ENCODE measurements at places on chromosomes 3 and 15.
A peak's percentile ranks its signal among the peaks of the same experiment; 100 is the strongest.

DNA sequence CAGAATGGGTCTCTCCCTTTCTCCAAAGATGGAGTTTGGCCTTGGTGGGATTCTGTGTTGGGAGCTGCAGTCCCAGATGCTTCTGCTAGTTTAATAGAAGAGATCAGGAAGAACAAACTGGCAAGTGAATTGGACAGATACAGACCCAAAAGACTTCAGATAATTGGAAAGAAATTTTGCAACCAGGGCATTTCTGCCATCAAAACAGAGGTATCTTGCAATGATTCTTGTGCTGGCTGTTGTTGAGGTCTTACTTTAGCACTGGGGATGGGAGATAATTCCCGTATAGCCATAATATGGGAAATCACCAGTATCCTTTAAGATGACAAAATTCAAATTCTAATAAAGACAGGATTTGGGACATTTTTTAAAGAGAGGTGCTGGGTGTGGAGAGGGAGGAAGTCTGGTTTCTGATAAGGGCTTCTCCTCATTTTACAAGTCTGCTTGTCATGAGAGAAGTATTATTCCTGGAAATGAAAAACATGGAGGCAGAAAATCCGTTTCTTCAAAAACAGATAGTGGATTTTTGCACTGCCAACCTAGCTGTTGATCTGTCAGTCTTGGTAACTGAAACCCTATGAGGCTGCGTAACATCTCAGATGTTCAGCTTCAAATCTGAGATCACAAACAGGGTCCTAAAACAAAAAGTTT is 40.1 kb downstream of the FNDC3B start:
- no peak for DNase-seq

- DNase-seq = peak; percentile 93
These were observed 842 bp downstream of the PCCB start for GRCh38 chr3:136250903-136251460.

DNA sequence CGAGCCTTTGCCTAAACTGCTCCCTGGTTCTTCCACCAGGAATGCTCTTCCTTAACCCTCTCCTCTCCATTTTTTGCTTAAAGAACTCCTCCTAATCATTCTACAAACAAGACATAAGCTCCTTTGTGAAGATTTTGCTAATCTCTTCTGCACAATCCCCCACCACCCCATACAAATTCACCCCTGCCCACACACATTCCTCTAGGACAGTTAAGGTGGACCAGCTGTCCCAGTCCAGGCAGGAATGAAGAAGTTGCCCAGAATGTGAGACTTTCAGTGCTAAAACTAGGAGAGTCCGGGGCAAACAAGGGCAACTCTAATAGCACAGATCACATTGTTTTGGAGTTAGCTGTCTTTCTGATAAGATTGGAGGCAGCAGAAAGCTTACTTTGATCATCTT is 13.9 kb upstream of the FAM174B start:
- DNase-seq = no peak

DNA sequence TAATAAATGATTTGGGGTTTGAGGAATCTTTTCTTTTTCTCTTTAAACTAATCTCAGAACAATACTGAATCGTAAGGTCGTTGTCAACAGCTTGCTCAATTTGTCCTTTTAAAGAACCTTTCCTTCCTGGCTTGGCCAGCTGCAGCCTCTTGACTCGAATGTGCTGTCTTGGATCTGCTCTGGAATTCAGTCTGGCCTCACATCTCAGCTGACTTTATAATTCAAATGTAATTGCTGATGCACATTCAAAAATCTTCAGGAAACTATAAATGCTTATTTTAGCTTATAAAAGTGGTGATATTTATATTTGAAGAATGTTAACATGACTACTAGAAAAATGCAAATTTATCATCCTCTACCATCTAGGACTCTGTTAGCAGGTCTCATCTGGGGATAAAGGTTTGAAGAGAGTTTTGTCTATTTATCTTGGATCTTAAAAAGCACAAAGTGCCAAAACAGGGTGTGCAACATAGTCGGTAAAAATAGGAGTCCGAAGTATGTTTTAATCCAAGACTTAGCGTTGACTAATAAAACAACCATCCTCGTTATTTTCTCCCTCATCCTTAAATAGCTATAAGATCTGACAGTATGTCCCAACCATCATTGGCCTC is 1035.2 kb downstream of the MCTP2 start:
- DNase-seq = no peak

DNA sequence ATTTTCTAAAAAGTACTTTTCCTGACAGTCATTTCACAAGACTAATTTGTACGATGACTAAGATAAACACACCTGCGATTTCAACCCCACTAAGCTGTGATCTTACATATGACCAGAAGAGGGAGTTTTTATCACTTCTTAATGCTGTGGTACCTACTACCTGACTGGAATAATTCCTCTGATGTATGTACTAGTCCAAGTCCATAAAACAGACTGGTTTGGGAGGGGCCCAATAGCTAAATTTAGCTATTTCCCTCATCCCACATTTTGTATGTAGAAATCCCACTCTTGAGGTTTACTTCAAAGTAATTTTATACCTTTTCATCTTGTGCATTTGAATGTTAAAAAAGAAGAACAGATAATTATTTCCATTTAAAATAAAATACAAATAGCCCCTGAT is 49.7 kb upstream of the SCAANT1 start:
- DNase-seq = peak; percentile 41

GRCh38 chr3:11230832-11231231 is 41.4 kb upstream of the ATG7 start:
- DNase-seq = no peak

- no peak for DNase-seq
These were observed 101.8 kb downstream of the SEMA5B start for GRCh38 chr3:122925756-122926155.

DNA sequence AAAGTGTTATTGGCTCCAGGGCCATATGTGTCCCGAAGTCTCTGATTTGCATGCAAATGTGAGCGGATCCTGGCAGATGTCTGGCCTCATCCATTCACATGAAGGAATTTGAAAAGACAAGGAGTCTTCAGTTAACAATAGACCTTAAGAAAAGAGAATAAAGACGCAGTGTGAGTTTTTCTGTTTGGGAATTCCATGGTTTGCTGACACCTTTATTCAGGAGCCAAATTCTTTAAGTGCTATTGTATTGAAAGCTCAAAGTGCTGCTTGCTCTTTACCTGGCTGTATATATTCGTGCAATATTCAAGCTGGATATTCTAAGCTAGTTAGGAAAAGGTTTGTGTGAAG is 2.2 kb downstream of the LRRN1 start:
- DNase-seq = no peak

DNA sequence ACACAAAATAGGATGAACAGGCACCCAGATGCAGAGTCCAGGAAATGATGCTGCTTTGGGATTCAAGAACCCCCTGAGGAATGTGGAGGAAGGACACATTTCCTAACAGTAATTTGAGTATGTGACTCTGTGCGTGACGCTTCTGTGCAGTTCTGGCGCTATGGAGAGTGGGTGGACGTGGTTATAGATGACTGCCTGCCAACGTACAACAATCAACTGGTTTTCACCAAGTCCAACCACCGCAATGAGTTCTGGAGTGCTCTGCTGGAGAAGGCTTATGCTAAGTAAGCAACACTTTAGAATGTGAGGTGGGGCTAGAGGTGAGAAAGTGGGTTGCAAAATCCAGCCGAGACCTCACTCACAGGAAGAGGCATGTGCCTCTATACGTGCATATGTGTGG is 28.3 kb downstream of the CAPN3 start:
- DNase-seq = no peak

DNA sequence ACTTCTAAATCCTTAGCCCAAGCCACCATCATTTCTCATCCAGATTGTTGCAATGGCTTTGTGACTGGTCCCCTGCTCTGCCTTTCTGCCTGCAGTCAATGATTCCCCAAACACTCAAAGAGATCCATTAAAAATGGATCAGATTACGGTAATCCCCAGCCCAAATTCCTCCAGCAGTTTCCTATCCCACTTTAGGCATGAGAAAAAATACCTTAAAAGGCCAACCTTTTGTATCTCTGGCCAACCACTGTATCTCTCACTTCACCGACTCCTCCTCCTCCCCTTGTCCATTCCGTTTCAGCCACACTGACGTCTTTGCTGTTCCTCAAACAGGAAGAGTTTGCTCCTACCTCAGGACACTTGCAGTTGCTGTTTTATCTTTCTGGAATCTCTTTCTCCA is 20.9 kb upstream of the IL1RAP start:
- DNase-seq = no peak

DNA sequence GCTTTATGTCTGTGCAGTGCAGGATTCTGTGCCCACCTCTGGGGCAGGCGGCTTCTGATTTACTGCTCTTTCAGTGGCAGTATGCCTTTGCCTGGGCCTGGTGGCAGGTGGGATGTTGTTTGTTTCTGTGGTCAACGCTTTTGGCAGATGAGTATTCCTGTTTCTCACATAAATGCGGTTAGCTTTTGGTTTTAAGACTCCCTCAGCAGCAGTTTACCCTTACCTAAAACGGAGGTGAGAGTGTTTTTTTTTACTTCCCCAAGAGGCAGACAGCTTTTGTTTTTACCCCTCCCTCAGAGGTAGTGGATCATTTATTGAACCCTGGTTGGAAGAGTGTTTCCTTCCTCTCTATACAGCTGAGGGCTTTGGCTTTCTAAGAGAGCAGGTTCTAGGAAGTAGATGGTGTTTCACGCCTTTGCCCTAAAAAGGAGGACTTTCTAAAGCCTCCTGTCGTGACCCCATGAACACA is 134.1 kb upstream of the PLSCR5 start:
- DNase-seq = no peak

DNA sequence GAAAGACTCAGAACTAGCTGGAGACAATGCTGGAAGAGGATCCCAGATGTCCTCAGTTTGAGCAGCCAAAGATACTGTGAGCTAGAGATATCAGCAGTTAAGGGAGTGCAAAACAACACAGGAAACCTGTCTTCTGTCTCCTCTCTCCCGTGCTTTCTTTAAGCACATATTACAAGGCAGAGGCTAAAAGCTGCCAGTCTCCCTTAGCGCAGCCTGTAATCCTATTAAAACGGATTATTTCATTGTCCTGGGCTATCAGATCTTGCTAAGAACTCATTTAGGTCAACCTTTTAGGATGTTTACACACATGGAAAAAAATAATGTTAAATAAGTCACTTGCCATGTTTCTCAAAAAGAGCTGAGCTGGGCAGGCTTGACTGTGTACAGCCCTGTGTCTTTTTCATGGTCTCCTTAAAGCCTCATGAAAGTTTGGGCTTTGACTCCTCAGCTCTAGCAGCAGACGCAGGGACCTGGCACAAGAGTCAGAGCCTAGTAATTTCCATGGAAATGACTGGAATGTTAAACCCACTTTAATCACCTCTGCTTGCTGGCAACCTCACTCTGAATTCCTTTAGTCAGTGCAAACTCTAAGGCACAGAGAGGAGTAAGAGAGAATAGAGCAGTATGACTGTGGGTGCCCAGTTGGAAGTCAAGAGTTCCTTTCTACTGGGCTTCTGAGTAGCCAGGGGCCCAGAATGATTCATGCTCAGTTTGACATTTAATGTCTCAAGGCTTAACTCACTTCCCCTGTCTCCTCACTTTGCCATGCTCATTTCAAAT is 491.9 kb downstream of the NTRK3 start:
- no peak for DNase-seq

- DNase-seq = no peak
These were observed 30.3 kb upstream of the PTX3 start for GRCh38 chr3:157406394-157406793.

GRCh38 chr15:36988947-36989346 is 111.4 kb downstream of the MEIS2 start:
- no peak for DNase-seq

GRCh38 chr15:66252685-66253417 is 699 bp downstream of the MEGF11 start:
- DNase-seq = peak; percentile 45

DNA sequence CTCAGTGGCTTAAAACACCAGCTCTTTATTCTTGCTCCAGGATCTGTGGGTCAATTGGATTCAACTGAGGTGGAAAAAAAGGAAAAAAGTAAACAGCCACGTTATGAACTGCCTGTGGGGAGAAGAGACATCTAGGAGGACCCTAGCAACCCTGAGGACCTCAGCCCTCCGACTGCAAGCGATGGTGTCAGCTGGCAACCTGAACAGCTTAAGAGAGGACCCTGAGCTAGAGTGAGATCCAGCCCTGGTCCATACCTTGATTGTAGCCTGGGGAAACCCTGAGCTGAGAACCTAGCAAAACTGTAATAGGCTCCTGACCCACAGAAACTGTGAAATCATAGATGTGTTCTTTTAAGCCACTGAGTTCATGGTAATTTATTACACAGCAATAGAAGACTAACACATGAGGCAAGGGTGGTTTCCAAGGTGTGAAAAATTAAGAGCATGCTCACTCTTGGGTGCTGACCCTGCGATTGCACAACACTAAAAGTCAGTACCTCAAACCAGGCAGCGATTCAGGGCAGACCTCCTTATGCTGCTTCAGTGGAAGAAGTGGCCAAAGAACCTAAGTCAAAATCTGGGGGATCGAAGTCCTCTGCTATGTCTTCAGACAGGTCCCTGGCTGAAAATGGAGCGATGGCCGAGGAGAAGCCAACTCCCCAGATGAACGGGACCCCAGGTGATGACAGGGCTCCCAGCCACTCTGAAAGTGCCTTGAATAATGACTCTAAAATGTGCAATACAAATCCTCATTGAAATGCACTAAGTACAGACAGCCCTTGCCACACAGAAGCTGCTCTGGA is 57.7 kb downstream of the GASK1A start:
- DNase-seq = no peak

DNA sequence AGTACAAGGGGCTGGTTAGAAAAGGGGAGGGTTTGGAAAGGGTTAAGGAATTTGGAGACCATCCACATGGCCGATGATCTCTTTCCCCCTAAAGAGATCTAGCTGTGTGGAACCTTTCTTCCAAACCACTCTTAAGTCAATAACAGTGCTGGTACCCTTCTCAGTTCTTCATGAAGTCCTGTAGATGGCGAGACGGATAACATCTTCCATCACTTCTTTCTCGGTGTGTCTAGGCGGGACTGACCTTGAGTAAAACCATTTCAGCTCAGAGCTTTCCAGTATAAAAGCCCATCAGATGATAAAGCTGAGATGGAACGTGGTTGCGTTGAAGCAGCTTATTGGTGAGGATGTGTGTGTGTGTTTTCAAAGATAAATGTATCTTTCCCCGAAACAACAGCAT is 151.5 kb upstream of the BHLHE40 start:
- DNase-seq = no peak

GRCh38 chr3:125211523-125212090 is 941 bp downstream of the SLC12A8 start:
- no peak for DNase-seq

- DNase-seq = no peak
These were observed 41.7 kb upstream of the ARL14 start for GRCh38 chr3:160635213-160635612.

DNA sequence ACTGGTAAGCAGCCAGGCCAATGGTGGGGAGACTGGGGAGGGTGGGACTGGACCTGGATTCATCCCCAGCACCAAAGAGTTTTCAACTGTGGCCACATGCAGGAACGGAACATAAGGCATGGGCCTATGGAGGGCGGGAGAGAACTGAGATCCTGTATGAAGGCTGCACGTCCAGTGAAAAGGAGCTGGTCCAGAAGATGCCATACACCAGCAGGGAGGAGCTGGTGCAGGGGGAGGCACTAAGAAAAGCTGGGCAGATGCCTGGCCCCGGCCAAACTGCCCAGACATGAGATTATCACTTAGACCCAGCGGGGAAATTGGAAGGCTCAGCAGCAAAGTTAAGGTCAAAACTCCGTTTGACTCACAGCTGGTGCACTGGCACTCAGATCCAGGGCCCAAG is 58.1 kb upstream of the MCF2L2 start:
- DNase-seq = no peak

- no peak for DNase-seq
These were observed 18.8 kb downstream of the BCL2L10 start for GRCh38 chr15:52093539-52094510.

- DNase-seq = peak; percentile 8
These were observed 17.8 kb upstream of the P2RY12 start for GRCh38 chr3:151402349-151402748.
